Activated T-cell treated with anti-CD3 and anti-CD28 coated beads, Interleukin-2, amount 50 U/mL, for 48 hours (primary cell): ENCODE measurements at places on chromosomes 1 and 21.

- DNase-seq: no peak
Observed at GRCh38 chr1:186869526-186870228, 40.9 kb downstream of the PLA2G4A start.

GRCh38 chr1:201250326-201251011, 32.8 kb upstream of the PKP1 start:
- DNase-seq: no peak

DNA sequence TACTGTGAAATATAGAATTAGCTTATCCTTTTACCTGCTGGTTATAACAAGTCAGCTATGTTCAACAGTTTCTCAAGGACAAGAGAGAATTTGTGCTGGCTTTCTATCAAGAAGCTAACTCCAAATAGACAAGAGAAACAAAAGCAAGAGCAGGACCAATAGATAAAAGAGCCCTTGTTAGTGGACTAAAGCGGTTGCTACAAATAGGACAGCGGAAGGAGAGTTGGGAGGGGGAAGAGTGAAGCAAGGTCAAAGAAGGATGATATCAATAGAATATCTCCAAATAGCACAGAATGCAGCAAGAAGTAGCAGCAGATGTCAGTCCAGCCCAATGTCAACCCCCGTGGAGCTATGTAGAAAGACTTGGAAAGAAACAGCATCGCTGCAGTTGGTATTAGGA, 53.0 kb upstream of the AKT3 start:
- DNase-seq: no peak

GRCh38 chr21:42829417-42829816, 49.9 kb downstream of the WDR4 start:
- no peak for DNase-seq

DNA sequence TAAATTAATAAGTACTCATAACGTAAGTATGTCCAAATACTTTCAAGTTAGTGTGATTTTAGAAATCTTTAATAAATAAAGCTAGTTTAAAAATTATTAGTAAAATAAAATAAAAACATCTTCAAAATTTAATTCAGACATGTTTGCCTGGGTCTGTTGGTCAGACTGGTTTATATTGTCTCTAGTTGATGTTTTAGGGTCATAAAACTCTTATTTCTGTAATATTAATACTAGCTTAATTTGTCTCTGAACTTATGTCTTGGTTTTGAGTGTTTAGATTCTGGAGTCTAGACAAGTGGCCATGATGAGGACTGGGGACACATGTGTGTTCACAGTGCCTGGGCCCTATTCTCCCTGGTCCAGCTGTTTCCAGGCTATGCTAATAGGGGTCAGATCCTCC, 184.5 kb upstream of the TNR start:
- no peak for DNase-seq

GRCh38 chr21:14239281-14239680, 23.3 kb downstream of the RBM11 start:
- DNase-seq: no peak

DNA sequence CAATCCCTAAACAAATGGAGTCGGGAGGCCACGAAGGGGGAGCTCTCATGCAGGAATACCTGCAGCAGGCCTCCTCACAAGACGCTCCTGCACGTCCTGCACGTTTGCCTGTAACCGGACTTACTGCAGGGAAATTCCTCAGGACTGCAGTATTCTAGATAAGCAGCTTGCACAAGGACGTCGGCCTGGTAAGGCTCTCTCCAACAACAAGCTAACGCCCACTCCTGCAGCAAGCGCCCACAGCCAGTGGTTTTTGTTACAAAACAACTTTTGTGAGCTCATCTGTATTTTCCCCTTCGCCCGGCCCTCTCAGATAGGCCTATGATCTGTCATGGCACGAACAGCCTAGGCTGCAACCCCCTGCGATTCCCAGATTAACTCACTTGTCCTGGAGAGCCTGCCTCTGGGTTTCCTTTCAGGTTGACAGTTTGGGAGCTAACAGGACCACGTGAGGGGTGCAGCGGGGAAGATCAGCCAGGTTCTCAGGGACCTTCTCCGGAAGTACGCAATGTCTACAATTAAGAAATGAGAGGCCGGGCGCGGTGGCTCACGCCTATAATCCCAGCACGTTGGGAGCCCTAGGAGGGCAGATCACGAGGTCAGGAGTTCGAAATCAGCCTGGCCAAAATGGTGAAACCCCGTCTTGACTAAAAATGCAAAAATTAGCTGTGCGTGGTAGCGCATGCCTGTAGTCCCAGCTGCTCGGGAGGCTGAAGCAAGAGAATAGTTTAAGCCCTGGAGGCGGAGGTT, 921 bp upstream of the MIB2 start:
- DNase-seq: peak; percentile 74

DNA sequence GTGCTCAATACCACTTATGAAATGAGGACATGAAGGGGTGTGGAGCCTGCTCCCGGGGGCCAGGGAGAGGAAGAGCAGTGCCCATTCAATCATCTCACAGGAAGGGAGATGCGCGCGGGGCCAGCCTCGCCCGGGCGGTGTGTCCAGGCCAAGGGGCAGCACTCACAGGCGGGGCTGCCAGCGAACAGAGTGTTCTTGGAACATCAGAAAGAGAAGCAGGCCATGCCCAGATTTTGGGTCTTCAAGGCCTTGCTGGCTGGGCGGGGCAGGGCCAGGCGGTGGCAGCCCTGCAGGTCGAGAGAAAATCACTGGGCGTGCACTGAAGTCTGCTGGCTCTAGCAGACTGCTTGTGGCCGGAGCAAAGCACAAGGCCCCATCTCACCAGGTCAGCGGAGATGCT, 168.6 kb downstream of the PRDM16 start:
- DNase-seq: no peak

DNA sequence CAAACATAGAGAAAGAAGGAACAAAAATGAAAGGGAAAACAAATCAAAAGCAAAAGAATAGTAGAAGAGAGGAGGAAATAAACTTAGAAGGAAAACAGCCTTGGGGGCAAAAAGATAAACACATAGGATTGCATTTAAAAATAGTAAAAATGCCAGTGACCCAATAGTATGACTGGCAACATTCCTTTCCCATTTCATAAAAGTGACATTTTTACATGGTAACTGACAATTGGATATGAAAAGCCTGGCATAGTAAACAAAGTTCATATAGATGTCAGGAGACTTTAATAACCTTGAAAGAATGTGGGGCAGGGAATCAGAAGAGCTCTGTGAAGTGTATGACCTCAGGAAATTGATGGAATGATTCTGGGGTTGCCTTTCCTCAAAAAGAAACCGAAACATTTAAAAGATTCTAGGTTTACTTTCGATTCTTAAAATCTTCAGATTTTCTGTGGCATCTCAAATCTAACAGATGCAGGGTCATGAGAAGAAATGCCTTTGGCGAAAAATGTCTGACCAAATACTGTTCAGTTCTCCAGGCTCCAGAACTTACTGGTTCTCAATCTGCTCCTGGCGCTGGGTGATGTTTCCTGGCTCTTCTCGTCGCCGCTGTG, 33.7 kb downstream of the SPTA1 start:
- no peak for DNase-seq

GRCh38 chr21:43872531-43873197, 7.6 kb downstream of the AGPAT3 start:
- DNase-seq: no peak

DNA sequence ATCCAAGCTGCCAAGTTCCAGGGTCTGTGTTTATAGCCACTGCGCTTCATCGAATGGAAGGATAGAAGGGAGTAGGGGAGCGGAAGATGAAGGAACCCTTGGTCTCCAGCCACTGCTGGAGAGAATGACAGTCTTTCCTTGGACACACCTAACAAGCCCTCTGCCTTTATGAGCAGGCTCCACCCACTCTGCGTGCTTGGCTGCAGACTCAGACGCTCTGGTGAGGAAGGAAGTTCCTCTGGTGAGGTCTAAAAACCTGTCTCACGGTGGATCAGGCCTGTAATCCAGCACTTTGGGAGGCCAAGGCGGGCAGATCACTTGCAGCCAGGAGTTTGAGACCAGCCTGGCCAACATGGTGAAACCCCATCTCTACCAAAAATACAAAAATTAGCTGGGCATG, 55.4 kb downstream of the MATN1 start:
- DNase-seq: no peak

DNA sequence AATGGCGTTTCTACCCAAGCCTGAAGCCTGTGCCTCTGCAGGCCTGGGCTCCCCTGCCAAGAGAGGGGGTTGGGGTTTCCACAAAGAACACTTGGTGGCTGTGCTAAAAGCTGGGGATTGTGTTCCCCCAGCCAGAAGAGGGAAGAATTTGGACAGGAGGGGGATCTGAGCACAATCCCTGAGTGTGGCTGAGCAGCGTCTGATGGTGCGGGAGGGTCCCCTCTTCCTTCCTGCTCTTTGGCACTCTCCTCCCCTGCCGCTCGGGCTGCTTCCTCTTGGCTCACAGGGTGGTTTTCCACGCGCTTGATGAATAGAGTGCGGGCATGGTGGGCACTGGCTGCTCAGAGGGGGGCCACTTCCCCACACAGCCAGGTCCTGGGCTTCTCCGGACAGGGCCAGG, 3.7 kb downstream of the GPR37L1 start:
- no peak for DNase-seq

DNA sequence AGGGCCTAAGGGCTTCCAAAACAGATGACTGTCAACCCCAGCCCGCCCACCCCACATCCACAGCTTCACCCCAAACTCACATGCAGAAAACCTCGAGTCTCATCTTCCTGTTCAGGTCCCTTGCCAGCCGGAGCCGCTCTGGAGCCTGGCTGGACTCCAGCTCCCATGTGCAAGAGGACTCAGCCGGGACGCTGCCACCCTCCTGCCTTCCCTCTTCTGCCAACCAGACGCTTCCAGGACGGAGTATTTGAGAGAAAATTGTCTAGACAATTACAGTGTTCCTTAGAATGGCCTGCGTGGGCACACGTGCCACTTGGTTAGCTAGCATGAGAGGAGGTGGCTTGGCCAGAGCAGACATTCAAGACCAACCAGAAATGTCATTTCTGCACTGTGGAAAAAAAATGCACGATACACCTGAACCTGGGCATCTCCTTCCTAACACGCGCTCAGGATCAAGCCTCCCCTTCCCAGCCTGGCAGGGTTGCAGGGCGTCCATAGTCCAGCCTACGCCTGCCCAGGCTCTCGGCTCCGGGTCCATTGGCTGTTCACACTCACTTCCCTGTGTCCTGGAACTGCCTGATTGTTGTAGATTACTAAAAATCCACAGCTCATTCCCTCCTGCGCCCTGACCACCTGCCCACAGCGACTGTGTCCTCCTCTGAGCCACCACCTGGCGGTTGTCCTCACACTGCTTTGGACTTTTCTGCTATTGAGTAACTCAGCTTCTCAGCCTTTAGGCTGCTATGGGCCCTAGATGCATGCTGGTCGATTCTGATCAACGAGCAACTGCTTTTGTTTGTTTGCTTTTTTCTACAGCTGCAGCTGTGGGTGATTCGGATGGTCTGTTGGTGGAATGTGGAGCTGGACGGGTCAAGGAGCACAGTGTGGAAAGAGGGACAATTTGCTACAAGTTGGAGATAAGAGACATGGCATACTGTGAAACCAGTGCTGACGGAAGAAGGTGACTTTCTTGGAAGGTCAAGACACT, at the start of gene CLDN14:
Gene CLDN14 (minus strand): TSS at position 708 of the 988 bp plus-strand sequence. CDS start 18,427 bp downstream, outside the sequence.
- DNase-seq: no peak

DNA sequence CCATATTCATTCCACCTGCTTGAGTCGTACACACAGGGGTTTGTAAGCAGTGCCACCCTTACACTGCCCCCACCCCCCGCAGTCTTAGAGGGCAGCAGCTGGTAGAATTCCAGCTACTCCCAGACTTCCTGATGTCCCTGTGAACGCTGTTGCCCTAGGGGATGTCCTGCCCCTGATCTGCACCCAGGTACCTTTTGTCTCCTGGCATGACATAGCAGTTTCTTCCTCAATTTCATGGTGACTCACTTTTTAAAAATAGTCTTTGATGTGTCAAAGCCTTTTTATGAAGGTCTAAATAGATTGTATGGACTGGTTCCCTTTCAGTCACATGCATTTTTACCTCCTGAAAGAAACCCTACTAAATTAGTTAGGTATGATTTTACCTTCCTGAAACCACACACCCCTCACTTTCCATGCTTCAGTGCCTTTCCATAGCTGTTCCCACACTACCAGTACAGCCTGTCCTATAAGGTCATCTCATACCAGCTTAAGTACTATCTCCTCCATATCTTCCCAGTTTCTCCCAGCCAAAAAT, 76.4 kb downstream of the ST3GAL3 start:
- no peak for DNase-seq

GRCh38 chr1:25442178-25442577, 11.5 kb downstream of the MACO1 start:
- no peak for DNase-seq

DNA sequence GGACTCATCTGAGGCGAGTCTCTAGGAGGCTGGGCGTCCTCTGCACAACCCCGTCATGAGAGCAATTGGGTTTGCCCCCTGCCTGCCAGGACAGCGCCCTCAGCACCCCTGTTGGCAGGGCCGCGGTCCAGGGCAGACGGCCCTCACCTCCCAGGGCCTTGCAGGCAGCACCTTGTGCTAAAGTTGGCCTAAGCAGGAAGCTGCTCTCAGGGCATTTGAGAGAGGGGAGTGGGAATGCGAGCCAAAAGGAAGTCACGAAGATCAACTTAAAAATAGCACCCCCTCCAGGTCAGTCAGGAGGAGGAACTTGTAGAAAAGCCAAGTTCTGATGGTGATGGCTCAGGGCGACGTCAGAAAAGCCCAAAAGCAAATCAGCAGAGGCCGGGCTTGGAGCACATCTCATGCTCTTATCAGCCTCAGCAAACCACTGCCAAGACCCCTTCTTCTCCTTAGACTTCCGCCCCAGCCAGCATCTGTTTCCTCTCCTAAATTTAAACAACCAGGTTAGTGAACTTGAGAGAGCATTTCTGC, 12.6 kb upstream of the ADORA3 start:
- peak; percentile 65 for DNase-seq

DNA sequence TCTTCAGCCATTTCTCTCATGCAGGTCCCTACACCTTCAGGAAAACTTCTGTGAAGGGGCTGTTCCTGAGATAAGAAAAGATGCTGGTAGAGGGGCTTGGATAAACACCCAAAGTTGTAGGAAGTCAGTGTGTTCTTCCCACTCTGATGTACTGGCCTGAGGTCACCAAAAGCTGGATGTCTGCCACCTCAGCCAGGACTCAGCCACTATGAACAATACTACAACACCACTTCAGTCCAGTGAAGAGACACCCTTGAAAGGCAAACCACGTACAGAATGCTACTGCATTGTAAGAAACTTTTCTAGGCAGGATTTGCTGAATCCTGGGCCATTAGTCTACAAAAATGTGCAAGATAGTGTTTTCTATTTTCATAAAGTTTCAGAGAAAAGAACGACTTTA, 2.4 kb downstream of the PTPN14 start:
- DNase-seq: no peak

DNA sequence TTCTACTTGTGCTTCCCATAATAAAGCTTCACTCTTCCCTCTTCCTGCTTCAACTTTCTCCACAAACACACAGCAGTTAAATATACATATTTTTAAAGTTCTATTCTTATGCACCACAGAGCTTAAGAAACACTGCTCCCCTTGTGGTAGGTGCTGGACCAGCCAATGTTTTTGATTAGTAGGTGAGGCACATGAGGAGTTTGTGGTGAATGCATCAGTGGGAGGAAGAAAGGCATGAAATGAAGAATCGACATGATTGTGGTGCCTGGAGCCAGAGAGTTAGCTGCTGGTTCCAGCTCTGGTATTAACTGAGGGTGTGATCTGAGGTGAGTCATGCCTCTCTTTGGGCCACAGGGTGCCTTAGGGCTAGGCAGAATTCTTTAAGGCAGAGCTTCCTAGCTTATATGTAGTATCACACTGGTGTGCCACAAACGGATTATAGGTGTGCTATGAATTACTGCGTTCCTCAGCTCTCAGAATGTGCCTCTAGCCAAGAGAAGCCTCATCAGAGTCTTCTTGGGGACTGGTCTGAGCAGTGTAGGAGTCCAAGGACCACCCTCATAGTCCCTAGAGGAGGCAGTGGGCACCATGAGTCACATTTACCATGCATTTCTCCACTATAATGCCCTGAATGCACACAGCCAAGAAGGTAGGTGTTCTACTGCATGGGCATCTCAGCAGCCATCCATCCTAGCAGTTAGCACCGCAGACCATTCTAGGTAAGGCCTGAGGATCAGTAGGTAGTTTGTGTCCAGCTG, 97.4 kb upstream of the SGIP1 start:
- peak; percentile 64 for DNase-seq
